ENCODE measurements at places on chromosomes 3 and 15. TPM values are rescaled to one million over a fixed set of nuclear protein-coding genes. Genes with fewer than 3 reads are reported as not detected.

DNA sequence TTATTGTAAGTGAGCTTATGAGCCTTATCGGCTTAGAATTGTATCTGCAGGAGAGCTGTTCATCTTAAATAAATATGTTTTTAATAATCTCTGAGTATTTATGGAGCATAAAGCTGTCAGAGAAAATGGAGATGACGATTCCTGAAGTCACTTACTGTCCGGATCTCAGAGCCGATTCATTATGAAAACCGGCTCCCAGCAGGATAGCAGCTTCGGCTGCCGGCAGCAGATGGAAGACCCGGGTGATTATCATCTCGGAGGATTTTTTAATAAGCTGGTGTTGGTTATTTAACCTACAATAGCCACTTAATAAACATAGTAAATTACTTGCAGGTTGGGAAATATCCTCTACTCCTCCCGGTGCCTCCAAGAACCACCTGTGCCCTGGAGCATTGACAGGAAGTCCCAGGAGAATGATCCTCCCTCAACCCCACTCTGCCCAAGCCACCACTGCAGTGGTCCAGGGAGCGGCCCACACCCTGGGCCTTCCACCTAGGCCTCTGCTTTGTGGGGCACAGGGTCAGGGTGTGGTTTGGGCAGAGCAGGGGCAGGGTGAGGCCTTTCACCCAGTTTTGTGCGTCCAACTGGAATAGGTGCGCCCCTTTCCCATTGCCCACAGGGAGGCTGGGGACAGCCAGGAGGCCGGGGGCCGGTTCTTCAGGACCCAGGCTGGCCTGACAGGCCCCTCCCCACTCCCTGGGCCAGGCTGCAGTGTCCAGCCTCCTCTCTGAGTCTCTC, 42.2 kb upstream of the PRR23E start:
- H3K27ac ChIP-seq = no peak overlapping the region
- no peak for DNase-seq
- no peaks in the 10 kb centered on the region for H3K27me3 ChIP-seq

ANKUB1 gene
- not detected for total RNA-seq

PLXNB1 gene
- 8.0 TPM for total RNA-seq

- H3K4me1 ChIP-seq = peaks cover 5% of the 10 kb centered on the region
- no peak for DNase-seq
- no peak overlapping the region for H3K27ac ChIP-seq
- no peak overlapping the region for H3K4me3 ChIP-seq
Measured at GRCh38 chr3:193996221-193996620, 139.7 kb upstream of the HES1 start.

FETUB gene
- total RNA-seq = not detected

DNA sequence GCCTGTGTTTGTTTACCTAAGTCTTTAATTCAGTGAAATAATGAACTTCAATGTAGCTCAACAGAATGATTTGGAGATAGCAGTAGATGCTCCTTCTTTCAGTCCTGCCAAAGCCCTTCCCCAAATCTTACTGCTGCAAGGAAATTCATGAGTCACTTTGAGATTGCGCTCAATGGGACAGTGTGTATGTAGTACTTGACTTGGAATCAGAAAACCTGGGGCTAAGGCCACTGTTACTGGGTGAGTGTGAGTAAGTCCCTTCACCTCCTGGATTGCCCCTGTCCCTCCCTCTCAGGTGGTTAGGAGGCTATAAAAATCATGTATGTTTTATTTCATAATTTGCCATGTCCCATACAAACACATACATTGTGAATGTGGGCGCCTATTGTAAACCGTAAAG, 29.9 kb downstream of the ATP13A5 start:
- no peaks in the 10 kb centered on the region for H3K4me1 ChIP-seq
- DNase-seq = no peak
- no peaks in the 10 kb centered on the region for H3K27me3 ChIP-seq
- no peak overlapping the region for H3K4me3 ChIP-seq
- no peaks in the 10 kb centered on the region for H3K36me3 ChIP-seq
- H3K27ac ChIP-seq = no peak overlapping the region

DNA sequence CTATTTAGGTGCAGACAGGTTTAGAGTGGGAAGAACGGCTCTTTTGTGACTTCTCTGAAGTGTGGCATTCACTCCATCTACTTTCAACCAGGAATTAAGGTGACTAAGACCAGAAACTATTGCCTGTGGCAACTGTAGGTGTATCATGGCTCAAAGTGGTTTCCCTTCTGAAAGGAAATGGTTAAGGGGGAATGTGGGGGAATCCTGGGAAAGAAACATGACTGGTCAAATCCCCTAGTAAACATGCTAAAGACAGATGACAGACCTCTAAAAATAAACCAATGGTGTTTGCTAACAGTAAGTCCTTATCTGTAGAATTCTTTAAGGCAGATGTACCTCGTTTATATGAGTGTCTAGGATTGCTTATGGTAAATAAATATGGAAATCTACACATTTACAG, 56.9 kb downstream of the MEGF11 start:
- H3K4me3 ChIP-seq = no peak overlapping the region
- no peaks in the 10 kb centered on the region for H3K36me3 ChIP-seq
- H3K27ac ChIP-seq = no peak overlapping the region
- DNase-seq = no peak

GRCh38 chr15:41804361-41804760, 23.5 kb upstream of the JMJD7 start:
- H3K4me1 ChIP-seq = peaks cover 20% of the 10 kb centered on the region
- no peaks in the 10 kb centered on the region for H3K36me3 ChIP-seq
- H3K27ac ChIP-seq = no peak overlapping the region

DNA sequence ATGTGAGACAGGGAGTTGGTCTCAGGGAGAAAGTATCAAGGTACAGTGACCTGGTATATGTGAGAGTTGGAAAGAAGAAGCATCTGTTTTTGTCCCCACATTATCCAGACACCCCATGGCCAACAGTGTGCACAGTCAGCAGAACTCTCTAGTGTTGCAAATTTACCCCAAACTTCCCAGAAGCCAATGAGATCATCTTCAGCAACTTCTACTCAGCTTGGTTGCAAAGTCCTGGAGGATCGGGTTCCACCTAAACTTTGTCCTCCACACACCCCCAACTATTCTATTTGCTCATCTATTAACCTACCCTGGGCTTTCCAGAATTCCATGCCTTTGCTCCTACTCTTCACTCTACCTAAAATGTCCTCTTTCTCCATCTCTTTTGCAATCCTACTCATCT, 15.7 kb downstream of the RBSN start:
- H3K4me3 ChIP-seq = no peak overlapping the region
- no peaks in the 10 kb centered on the region for H3K27me3 ChIP-seq
- DNase-seq = no peak
- 0 out of 2 replicates have a peak, but pooled peaks cover 3% of the 10 kb centered on the region for H3K4me1 ChIP-seq
- H3K27ac ChIP-seq = no peak overlapping the region

CCDC13 gene
- 1.3 TPM for total RNA-seq

DNA sequence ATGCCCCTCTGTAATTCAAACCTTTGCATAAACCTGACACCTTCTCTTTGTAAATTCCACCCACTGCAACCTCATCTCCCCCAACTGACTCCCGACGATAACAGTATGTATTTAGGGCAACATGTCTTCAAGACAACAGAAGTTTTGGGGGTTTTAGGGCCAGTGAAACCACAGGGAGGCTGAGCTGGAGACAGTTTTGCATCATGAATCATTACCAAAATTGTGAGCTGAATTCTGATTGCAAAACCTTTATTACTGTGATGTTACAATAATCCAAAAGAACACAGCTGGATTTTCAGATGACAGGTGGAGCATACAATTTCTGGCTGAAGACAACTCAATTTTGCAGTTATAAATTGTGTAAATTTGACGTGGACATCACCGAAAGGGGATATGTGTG, 281.3 kb upstream of the TTC14 start:
- peak; percentile 30 for DNase-seq
- no peaks in the 10 kb centered on the region for H3K27me3 ChIP-seq
- no peaks in the 10 kb centered on the region for H3K36me3 ChIP-seq
- no peak overlapping the region for H3K27ac ChIP-seq

DNA sequence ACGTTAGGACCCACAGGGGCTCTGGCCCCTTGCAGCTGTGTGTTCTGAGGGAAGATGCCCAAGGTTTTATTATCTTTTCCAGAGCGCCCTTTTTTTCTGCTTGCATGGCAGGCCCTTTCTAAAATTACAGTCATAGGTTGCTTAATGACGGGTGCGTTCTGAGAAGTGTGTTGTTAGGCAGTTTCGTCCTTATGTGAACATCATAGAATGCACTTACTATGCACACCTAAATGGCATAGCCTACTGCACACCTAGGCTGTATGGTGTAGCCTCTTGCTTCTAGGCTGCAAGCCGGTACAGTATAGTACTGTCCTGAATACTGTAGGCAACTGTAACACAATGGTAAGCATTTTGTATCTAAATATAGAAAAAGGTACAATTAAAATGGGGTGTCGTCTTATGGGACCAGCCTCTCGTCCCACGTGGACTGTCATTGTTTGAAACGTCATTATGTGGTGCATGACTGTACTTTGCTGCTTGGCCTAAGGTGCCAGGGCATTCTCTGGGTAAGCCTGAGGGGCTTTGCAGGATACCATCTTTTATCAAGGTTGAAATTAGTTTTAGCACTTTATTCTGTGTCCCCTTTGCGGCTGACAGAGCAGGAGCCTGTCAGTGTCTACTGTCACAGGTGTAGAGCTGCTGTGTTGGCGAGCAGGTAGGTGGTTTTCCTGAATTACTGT, 10.9 kb downstream of the KLF13 start:
- H3K27ac ChIP-seq = no peak overlapping the region
- DNase-seq = no peak
- H3K4me1 ChIP-seq = peaks cover 17% of the 10 kb centered on the region
- H3K36me3 ChIP-seq = no peaks in the 10 kb centered on the region
- no peaks in the 10 kb centered on the region for H3K27me3 ChIP-seq
- H3K4me3 ChIP-seq = no peak overlapping the region

- H3K27ac ChIP-seq = no peak overlapping the region
- no peaks in the 10 kb centered on the region for H3K27me3 ChIP-seq
- H3K4me3 ChIP-seq = no peak overlapping the region
- H3K36me3 ChIP-seq = no peaks in the 10 kb centered on the region
- no peaks in the 10 kb centered on the region for H3K4me1 ChIP-seq
Measured at GRCh38 chr3:122200661-122201060, 17.2 kb downstream of the CASR start.

DNA sequence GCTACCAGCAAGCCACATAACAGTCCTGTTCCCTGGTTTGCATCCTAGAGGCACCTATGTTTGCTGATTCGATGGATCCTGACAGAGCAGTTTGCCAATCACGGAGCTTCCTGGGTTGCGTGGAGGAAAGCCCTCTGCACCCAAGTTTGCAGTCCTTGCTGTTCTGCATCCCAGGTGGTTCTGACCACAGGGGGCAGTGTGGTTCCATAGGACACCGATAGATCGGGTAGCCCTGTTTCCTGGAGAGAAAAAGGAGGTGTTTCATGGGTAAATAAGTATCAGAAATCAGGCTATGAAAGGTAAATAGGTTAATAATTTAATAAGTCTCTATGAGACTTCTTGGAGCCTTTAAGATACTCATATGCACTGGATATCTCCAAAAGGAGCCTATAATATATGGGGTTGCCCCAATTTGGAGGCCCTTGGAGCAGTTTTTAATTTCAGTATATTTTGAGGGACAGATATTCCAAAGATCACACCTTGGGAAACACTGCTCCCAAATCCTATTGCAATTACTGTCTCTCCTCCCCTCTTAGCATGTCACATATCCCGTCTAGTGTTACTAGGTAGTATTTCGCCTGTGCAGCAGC, 194.6 kb upstream of the TPM1 start:
- no peak overlapping the region for H3K4me3 ChIP-seq
- no peaks in the 10 kb centered on the region for H3K27me3 ChIP-seq
- H3K36me3 ChIP-seq = no peaks in the 10 kb centered on the region
- peak; percentile 74 for DNase-seq

- no peaks in the 10 kb centered on the region for H3K4me1 ChIP-seq
- H3K27me3 ChIP-seq = peaks cover 6% of the 10 kb centered on the region
- no peak for DNase-seq
Measured at GRCh38 chr3:64431526-64432091, 206.3 kb upstream of the PRICKLE2 start.

LRRK1 gene
- 6.8 TPM for total RNA-seq

DNA sequence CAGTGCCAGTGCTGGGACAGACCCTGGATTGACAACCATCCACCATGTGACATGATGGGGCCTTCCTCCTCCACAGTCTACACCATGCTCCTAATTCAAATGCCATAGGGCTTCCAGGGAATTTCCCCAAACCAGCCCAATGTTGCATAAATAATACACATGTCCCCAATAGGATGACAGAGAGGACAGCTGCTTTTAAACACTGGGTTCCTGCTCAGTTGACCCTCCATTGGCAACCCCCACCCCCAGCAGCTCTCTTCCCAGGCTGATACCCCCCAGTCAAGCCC, 28.3 kb upstream of the ATP2B2 start:
- DNase-seq = no peak
- no peak overlapping the region for H3K27ac ChIP-seq
- H3K4me1 ChIP-seq = no peaks in the 10 kb centered on the region
- H3K4me3 ChIP-seq = no peak overlapping the region
- peaks cover 8% of the 10 kb centered on the region for H3K27me3 ChIP-seq
- H3K36me3 ChIP-seq = no peaks in the 10 kb centered on the region

DNA sequence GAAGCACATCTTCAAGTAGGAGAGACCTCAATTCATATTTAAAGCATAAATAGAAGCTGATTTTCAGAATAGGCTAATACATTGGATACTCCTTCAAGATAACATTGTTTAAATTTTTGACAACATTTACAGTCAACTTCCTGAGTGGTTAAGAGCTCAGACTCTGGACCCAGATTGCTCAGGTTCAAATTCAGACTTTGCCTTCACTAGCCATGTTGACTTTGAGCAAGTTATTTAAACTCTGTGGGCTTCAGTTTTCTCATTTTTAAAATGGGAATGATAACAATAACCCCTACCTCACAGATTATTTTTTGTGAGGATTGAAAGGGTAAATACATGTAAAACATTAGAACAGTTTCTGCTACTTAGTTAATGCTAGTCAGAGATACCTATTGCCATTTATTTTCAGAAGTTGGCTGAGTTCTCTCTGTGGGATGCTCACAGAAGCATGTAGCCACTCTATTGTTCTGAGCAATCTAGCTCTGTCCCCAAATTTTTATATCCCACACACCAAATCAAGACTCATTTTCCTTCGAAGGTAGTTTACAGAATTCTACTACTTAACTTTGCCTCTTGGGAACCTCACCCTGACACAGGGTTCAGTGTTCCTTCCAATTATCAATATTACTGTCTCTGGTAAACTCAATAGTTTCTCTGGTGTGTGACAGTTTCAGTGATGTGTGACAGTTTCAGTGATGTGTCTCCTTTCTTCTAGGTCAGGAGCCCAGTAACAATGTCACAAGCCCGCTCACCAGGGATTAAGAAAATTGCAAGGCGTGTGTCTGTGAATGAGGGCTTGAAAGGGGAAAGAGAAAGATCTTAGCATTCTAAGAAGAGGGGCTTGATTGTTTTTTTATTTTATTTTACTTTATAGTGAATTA, 79.4 kb upstream of the OSTN start:
- H3K36me3 ChIP-seq = no peaks in the 10 kb centered on the region
- no peaks in the 10 kb centered on the region for H3K27me3 ChIP-seq
- H3K4me3 ChIP-seq = no peak overlapping the region
- H3K27ac ChIP-seq = no peak overlapping the region
- no peak for DNase-seq
